PC-9 (cell line): ENCODE measurements at places on chromosomes 13 and 19. TPM values are rescaled to one million over a fixed set of nuclear protein-coding genes. Genes with fewer than 3 reads are reported as not detected.

- H3K4me3 ChIP-seq: peak within 1 kb of the TSS; percentile 69
- H3K36me3 ChIP-seq: no peaks in the 10 kb centered on the region
- no peaks in the 10 kb centered on the region; the same call in 1 of the 2 replicates for H3K4me1 ChIP-seq
- no peak within 1 kb of the TSS for H3K27ac ChIP-seq
- no peaks in the 10 kb centered on the region for H3K27me3 ChIP-seq
- DNase-seq: peak; percentile 70
These were observed at the start of gene ADAMTSL5 for GRCh38 chr19:1512671-1513498. Gene ADAMTSL5, minus strand, starts transcription at chr19:1513019. Its CDS starts 2,076 bp downstream, at chr19:1510943.

- peaks cover 54% of the 10 kb centered on the region for H3K36me3 ChIP-seq
- H3K27me3 ChIP-seq: no peaks in the 10 kb centered on the region
- H3K4me1 ChIP-seq: peaks cover 44% of the 10 kb centered on the region
- no peak overlapping the region for H3K4me3 ChIP-seq
- DNase-seq: no peak
These were observed 16.4 kb upstream of the C19orf33 start for GRCh38 chr19:38287604-38288003.

DNA sequence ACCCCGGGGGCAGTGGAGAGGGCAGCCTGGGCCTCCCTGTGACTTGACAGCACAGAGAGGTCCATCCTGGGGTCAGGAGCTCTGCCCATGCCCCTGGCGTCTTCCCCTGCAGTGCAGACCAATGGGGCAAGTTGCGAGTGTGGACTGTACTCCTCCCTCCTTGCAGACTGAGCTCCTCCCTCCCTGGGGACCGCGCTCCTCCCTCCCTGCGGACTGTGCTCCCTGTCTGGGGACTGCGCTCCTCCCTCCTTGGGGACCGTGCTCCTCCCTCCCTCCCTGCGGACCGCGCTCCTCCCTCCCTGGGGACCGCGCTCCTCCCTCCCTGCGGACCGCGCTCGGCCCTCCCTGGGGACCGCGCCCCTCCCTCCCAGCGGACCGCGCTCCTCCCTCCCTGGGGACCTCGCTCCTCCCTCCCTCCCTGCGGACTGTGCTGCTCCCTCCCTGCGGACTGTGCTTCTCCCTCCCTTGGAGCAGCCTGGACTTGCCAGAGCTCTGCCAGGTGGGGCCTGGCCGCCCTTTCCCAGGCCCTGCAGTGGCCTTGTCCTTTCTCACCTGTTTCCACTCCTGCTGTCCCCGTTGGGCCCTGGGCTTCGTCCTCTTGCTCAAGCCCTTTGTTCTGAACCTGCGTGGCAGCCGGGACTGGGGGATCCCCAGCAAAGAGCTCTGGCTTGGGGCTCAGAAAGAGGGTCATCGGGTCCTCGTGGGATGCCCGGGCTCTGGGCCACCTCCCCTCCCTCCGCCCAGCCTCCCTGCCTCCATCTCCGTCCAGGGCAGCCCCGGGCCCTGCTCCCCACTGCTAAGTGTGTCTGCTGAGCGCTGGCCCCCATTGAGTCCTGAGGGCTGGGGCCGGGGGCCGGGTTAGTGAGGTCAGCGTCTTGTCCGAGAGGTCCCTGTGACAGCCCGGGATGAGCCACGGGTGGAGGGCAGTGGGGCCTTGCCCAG, 6.8 kb downstream of the GAMT start:
- no peak for DNase-seq
- no peak overlapping the region for H3K4me3 ChIP-seq
- no peaks in the 10 kb centered on the region for H3K4me1 ChIP-seq
- no peaks in the 10 kb centered on the region for H3K27me3 ChIP-seq

DNA sequence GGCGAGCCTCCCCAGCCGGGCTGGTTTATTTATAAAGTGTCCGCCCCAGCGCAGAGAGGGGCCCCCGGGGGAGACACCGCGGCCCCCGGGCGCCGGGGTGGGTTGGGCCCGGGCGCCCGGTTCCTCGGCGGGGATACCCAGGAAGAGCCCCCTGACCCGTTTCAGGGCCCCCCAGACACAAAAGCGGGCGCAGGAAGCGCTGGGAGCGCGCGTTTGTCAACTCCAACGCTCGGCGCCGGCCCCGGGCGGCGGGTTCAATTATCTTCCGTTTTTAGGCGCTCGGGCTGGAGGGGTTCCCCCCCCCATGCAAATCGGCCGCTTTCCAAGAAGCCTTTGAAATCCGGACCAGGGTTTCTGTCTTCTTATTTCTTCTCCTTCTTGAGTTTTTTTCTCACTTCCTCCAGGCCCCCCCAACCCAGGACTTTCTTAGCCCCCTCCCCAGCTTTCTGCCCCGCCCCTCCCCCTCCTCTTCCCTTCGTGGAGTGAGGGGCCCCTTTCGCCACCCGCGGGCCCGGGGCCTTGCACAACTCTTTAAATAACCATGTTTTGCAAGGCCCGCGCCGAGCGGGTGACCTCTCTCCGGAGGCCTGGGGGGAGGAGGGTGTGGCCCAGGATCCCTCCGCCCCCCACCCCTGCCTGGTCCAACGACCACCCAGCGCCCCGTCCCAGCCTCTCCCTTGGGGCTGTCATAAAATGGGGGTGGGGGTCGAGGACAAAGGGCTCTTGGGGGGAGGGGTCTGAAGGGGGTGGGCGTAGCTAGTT, 935 bp downstream of the ARID3A start:
- no peak overlapping the region for H3K27ac ChIP-seq
- no peaks in the 10 kb centered on the region for H3K36me3 ChIP-seq
- no peak for DNase-seq
- no peaks in the 10 kb centered on the region for H3K27me3 ChIP-seq
- H3K4me1 ChIP-seq: no peaks in the 10 kb centered on the region; the same call in 1 of the 2 replicates

GRCh38 chr13:109146912-109147647, 517.7 kb downstream of the MYO16 start:
- no peaks in the 10 kb centered on the region for H3K36me3 ChIP-seq
- no peak overlapping the region for H3K4me3 ChIP-seq
- H3K4me1 ChIP-seq: peaks cover 8% of the 10 kb centered on the region; the same call in 1 of the 2 replicates
- no peaks in the 10 kb centered on the region for H3K27me3 ChIP-seq

PNMA8A gene
- not detected in 2 replicates for total RNA-seq

GPR183 gene
- not detected in 2 replicates for total RNA-seq

DNA sequence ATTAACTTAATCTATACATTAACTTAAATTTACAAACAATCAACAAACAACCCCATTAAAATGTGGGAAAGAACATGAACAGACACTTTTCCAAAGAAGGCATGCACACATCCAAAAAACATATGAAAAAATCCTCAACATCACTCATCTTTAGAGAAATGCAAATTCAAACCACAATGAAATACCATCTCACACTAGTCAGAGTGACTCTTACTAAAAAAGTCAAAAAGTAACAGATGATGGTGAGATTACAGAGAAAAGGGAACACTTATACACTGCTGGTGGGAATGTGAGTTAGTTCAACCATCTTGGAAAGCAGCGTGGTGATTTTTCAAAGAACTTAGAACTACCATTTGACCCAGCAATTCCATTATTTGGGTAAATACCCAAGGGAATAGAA, 759.2 kb upstream of the SLITRK1 start:
- no peaks in the 10 kb centered on the region for H3K4me1 ChIP-seq
- DNase-seq: no peak
- H3K27me3 ChIP-seq: no peaks in the 10 kb centered on the region
- H3K36me3 ChIP-seq: no peaks in the 10 kb centered on the region

PODNL1 gene
- 3.2 and 6.4 TPM in 2 replicates for total RNA-seq

DNA sequence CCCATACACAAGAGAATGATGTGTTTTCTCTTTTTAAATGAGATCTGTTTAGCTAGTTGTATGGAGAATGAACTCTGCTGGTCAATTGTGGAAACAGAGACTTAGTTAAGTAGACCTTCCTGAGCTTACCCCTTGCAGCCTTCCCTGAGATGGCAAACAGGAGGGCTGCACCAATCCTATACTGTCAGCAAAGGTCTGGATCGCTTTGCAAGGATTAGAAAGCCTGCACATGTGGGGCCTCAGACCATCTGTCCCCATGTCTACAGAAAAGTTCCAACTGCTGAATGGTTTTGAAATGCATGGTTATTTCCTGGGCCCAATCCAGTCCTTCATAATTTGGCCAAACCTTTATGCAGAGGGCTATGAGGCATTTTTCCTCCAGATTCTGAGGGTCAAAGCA, 183.9 kb upstream of the SLC10A2 start:
- no peak overlapping the region for H3K4me3 ChIP-seq
- no peaks in the 10 kb centered on the region for H3K36me3 ChIP-seq
- H3K4me1 ChIP-seq: 0 out of 2 replicates have a peak, but pooled peaks cover under 1% of the 10 kb centered on the region

GRCh38 chr13:36344173-36344572, 2.0 kb downstream of the SPART start:
- H3K36me3 ChIP-seq: no peaks in the 10 kb centered on the region
- DNase-seq: no peak
- peaks cover 33% of the 10 kb centered on the region for H3K4me1 ChIP-seq
- peak overlapping the region; percentile 98 for H3K27ac ChIP-seq
- H3K27me3 ChIP-seq: no peaks in the 10 kb centered on the region

ZNF490 gene
- 7.5 and 8.9 TPM in 2 replicates for total RNA-seq

LILRA5 gene
- total RNA-seq: not detected in 2 replicates

C19orf38 gene
- total RNA-seq: 0.59 and 1.4 TPM in 2 replicates

GRCh38 chr13:48333976-48334375, 30.4 kb downstream of the RB1 start:
- H3K27me3 ChIP-seq: no peaks in the 10 kb centered on the region
- DNase-seq: no peak
- no peak overlapping the region for H3K4me3 ChIP-seq
- 0 out of 2 replicates have a peak, but pooled peaks cover 6% of the 10 kb centered on the region for H3K4me1 ChIP-seq
- no peaks in the 10 kb centered on the region for H3K36me3 ChIP-seq

DNA sequence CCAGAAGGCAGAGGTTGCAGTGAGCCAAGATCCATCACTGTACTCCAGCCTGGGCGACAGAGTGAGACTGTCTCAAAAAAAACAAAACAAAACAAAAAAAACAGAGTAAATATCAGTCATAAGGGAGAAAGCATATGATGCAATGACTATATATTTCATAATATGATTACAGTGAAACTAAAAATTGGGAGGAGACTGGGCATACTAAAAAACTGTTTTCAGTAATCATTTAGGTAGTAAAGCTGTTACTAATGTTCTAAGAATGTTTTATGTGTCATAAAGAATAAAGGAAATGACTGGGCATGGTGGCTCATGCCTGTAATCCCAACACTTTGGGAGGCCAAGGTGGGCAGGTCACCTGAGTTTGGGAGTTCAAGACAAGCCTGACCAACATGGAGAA, 15.9 kb downstream of the ZNF573 start:
- no peak overlapping the region for H3K4me3 ChIP-seq
- H3K27ac ChIP-seq: no peak overlapping the region
- no peaks in the 10 kb centered on the region for H3K4me1 ChIP-seq
- H3K36me3 ChIP-seq: no peaks in the 10 kb centered on the region
- no peak for DNase-seq
- H3K27me3 ChIP-seq: no peaks in the 10 kb centered on the region

SIGLEC9 gene
- total RNA-seq: not detected in 2 replicates

DNA sequence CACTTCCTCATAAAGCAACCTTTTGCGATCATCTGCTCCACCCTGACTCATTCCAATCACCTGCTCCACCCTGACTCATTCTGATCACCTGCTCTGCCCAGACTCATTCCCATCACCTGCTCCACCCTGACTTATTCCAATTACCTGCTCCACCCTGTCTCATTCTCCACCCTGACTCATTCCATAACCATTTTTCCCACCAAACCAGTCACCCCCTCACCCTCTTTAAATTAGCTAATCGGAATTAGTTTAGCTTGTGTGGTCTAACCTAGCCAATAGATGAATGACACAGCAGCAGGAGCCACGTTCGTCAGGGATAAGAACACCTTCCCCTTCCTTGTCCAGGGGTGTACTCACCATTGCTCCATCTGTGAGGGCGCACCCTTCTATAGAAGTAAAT, 134.0 kb downstream of the COG6 start:
- DNase-seq: no peak
- no peaks in the 10 kb centered on the region for H3K27me3 ChIP-seq
- H3K4me3 ChIP-seq: no peak overlapping the region
- no peaks in the 10 kb centered on the region for H3K36me3 ChIP-seq
- no peak overlapping the region for H3K27ac ChIP-seq

DNA sequence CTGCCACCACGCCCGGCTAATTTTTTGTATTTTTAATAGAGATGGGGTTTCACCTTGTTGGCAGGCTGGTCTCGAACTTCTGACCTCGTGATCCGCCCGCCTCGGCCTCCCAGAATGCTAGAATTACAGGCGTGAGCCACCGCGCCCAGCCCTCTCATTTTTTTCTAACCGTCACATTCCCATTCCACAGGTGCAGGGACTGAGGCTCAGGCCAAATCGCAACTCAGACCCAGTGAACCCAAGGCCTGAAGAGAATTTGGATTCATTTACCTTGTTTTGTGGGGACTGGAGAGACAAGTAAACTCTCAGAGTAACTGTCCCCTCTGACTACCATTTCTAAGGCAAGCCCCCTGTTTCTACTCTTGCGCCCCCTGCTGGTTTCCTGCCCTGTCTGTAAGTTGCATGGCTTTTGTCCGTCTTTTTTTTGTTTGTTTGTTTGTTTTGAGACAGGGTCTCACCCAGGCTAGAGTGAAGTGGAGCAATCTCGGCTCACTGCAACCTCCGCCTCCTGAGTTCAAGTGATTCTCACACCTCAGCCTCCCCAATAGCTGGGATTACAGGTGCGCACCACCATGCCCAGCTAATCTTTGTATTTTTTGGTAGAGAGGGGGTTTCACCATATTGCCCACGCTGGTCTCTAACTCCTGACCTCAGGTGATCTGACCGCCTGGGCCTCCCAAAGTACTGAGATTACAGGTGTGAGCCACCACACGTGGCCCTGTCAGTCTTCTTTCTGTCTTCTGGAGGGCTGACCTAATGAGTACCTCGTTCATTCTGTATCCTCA, 2.3 kb upstream of the STRN4 start:
- peak; percentile 64 for DNase-seq
- no peaks in the 10 kb centered on the region for H3K36me3 ChIP-seq
- H3K27ac ChIP-seq: no peak overlapping the region
- no peak overlapping the region for H3K4me3 ChIP-seq
- H3K27me3 ChIP-seq: no peaks in the 10 kb centered on the region

DNA sequence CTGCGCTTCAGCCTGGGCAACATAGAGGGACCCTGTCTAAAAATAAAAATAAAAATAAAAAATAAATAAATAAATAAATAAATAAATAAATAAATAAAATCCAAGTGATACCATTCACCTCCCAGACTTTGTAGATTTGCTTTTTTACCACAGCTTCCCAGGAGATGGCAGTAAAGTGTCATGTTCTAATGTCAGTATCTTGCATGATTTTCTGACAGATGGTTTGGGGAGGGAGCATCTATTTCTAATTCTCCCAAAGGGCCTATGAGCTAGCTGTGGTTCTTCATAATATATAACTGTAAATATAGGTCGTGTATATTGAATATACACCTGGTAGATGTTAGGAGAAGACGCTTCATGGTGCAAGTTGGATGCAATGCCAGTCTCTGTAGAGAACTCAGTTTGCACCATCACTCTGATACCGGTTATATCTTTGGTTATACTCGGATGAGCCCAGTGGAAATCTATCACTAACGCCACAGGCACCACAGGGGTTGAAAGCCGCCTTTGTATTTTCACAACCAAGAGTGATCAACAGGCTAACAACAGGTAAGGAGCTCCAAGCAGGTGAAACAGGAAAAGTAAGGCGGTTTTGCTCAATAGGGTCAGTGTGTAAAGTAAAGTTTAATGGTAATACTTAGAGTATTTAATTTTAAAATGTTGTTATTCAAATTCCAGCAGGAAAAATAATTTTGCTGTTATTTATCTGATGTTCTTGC, 13.9 kb downstream of the APLP1 start:
- no peak overlapping the region for H3K4me3 ChIP-seq
- peaks cover 23% of the 10 kb centered on the region for H3K27me3 ChIP-seq
- DNase-seq: no peak
- no peaks in the 10 kb centered on the region for H3K36me3 ChIP-seq

GRCh38 chr13:58566176-58566575, 934.6 kb downstream of the PCDH17 start:
- no peaks in the 10 kb centered on the region for H3K36me3 ChIP-seq
- no peaks in the 10 kb centered on the region for H3K4me1 ChIP-seq
- no peak overlapping the region for H3K27ac ChIP-seq
- H3K27me3 ChIP-seq: no peaks in the 10 kb centered on the region
- H3K4me3 ChIP-seq: no peak overlapping the region
